ENCODE measurements at places on chromosomes 3 and 15. TPM values are rescaled to one million over a fixed set of nuclear protein-coding genes. Genes with fewer than 3 reads are reported as not detected.

- no peak overlapping the region for H3K27ac ChIP-seq
- DNase-seq = no peak
- H3K36me3 ChIP-seq = no peaks in the 10 kb centered on the region
- peaks cover 9% of the 10 kb centered on the region for H3K27me3 ChIP-seq
- H3K4me3 ChIP-seq = no peak overlapping the region
- H3K4me1 ChIP-seq = peaks cover 11% of the 10 kb centered on the region
These were observed 617.1 kb downstream of the SQOR start for GRCh38 chr15:46251903-46252302.

The PPM1L gene
- 12.1 TPM for total RNA-seq

DNA sequence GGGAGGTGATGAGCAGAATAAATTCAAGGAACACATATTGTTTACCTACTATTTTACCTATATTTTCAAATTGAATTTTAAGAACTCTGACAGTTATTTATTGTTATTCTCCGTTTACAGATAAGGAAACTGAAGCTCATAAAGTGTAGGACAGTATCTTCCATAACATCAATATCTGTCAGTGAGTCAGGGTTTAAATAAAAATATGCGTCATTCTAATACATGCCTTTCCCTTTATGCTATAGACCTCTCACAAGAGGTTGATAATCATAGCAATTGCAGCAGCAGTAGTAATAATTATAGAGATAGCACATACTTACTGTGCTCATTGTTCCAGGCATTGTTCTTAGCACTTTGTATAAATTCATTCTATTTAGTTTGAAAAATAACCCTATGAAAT lies 101.1 kb downstream of the EPHA6 start:
- H3K27me3 ChIP-seq = no peaks in the 10 kb centered on the region
- H3K4me1 ChIP-seq = peaks cover 31% of the 10 kb centered on the region
- peaks cover 9% of the 10 kb centered on the region for H3K36me3 ChIP-seq

The GRK7 gene
- 0.11 TPM for total RNA-seq

DNA sequence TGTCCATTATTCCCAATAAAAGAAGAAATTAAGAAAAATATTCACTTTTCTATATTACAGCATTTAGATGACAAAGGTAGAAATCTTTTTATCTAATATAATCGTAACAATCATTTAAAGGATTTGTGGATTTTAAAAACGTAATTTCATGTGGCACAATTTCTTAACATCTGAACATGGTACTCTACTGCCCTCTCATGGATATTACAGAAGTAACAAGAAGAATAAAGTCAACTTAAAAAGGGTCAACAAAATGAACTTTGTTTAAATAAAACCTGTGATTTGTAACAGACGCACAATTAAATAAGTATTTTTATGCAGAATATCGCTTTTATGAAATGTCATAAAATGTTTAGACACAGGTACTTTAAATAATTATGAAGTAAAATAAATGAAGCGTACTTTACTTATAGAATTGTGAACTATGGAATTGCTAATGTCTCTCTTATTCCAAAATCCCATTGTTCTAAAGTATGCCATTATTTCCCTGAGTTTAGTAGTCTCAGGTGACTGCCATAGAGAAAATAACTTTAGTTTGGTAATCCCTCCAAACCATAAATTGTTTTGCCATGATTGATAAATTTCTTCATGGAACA lies 366.8 kb upstream of the ZNF385D start:
- no peaks in the 10 kb centered on the region for H3K36me3 ChIP-seq
- no peak overlapping the region for H3K27ac ChIP-seq
- no peaks in the 10 kb centered on the region for H3K4me1 ChIP-seq
- DNase-seq = no peak
- no peaks in the 10 kb centered on the region for H3K27me3 ChIP-seq
- H3K4me3 ChIP-seq = no peak overlapping the region

- peaks cover 23% of the 10 kb centered on the region for H3K4me1 ChIP-seq
- H3K36me3 ChIP-seq = no peaks in the 10 kb centered on the region
- H3K27ac ChIP-seq = no peak overlapping the region
These were observed 89.0 kb downstream of the MECOM start for GRCh38 chr3:169574531-169574930.

Measured in mesothelial cell of epicardium (in vitro differentiated cells).